NCI-H460 (cell line): ENCODE measurements at places on chromosomes 4 and X.

GRCh38 chr4:182808673-182809416 is 108.3 kb downstream of the DCTD start:
- no peak for DNase-seq

DNA sequence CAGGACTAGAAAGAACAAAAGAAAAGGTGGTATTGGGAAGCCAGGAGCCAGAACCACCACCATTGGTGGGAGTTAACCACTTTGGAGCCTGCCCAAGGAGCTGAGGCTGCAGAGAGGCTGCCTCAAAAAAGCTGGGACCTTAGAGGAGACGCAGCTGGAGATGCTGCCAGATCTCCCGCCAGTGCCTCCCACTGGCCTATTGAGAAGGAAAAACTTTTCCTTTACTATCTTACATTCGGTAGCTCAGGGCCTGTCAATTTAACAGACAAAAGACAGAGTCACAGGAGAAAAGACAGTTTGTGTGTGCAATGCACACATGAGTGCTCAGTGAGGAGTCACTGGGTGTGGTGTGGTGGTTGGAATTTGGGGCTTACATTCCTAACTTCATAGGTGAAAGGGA is 52.4 kb upstream of the HPSE start:
- no peak for DNase-seq

DNA sequence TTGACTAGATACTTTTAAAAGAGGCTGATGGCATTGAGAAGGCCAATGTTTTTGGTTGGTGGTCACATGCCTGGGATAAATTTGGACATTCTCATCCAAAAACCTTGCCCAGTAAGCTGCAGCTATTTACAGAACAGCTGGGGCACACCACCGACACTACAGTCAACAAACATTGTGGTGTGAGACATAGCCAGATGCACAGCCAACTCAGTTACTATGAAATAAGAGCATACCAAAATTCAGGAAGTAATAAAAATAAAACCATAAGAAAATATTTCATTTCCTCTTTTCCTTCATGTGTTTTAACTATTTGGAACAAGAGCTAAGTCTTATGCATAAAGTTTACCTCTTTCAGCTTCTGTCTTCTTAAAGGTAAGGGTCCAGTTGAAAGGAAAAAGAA is 8.8 kb downstream of the PPM1K start:
- DNase-seq: no peak

DNA sequence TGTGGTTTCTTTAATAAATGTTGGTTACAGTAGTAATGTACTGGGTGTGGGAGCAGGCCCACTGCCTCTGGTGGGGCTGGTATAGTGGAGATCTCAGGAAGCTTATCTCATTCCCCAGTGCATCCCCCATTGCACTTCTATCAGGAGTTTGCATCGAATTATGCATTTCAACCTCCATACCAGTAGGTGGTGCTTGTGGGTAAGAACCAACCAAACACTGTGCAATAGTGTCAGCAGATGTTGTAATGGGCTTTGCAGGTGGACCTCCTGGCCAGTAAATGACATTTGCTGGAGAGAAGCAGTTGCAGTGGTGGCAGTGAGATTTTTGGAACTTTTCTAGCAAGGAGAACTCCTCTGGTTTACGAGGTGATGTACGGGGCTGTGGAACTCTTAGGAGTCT is 150.6 kb downstream of the POU3F4 start:
- DNase-seq: no peak

DNA sequence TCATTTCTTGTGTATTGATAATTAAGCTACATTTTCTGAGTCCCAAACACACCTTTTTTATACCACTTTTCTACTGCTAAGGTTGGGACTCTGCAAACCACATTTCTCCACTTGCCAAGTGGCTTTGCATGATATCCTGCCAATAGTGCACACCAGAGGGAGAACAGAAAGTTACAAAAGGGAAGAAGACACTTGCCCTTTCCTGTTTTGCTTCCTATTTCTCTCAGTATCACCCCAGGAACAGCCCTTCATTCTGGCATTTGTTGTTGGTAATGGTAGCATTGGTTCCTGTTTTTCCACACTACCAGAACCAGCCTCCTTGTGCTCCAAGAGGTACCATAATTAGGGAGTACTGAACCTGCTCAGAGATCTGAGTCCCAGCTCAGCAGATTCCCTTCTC is 87.1 kb downstream of the HDX start:
- DNase-seq: no peak

DNA sequence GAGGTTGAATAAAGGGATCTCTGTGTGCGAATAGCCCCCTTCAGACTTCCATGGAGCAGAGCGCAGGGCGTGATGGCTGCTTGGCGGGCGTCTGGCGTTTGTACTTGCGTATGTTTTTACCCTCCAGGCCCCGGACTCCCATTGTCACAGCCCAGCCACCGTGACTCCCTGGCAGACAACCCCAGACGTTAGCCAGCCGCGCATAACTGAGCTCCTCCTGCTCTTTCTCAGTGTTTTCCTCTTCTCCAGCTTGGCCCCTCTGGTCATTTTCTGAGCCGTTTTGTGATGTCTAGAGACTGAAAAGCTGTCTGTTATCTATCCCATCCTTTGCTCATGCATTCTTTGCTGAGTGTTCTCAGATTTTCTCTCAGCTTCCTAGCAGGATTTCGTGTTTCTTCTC is 54.3 kb downstream of the IGFBP7 start:
- DNase-seq: no peak

- peak; percentile 96 for DNase-seq
These were observed 58.1 kb downstream of the MAML3 start for GRCh38 chr4:140095694-140096482.

GRCh38 chr4:8863686-8864682 is 7.7 kb downstream of the HMX1 start:
- no peak for DNase-seq

GRCh38 chrX:23887451-23887850 is 20.3 kb downstream of the APOO start:
- no peak for DNase-seq

GRCh38 chr4:66562276-66562806 is 892.1 kb upstream of the EPHA5 start:
- DNase-seq: no peak

GRCh38 chr4:148292686-148293085 is 149.5 kb downstream of the NR3C2 start:
- no peak for DNase-seq

DNA sequence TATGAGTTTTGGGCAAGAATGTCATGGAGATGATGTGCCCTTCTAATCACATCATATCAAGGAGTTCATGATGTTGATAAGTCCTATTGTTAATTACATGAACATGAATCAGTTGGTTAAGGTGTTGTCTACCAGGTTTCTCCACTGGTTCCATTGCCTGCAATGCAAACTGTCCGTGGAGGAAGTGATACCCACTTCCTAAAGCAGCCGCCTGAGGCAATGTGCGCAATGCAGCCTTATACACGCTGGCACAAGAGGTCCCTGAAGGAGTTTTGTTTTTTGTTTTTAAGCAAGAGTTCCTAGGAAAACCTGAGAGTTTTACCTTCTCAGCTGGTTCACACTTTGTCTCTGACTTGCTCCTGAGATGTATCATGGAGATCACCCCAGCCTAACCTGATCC is 5.9 kb upstream of the GPKOW start:
- no peak for DNase-seq
